Renal cortical epithelial cell (primary cell): ENCODE measurements at places on chromosomes 1 and 21. TPM values are rescaled to one million over a fixed set of nuclear protein-coding genes. Genes with fewer than 3 reads are reported as not detected.

The COL24A1 gene
- under 0.01 and 0.20 TPM in 2 replicates for total RNA-seq

GRCh38 chr1:205658943-205659581 lies 21.2 kb downstream of the SLC45A3 start:
- peak; percentile 16 for DNase-seq

DNA sequence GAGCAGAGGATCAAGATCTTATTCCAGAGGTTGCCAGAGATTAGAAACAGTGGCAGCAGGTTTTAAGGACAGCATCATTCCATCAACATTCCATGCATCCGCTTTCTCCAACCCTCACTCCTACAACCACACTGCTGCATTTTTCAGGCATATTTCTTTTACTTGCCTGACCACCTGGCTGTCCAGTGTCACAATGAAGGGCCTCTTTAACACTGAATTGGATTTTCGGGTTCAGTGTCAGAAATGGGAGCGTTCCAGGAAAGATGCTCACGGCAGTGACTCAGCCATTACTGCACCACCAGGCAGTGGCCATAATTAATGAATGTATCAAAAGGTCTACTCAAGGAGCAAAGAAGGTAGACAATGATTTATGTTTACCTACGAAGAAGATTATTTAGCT lies 200.4 kb upstream of the ESRRG start:
- DNase-seq: no peak

The GNAT2 gene
- 0.10 TPM in 1 of 2 replicates, not detected in the other for total RNA-seq

GRCh38 chr1:118023199-118023598 lies 93.7 kb downstream of the WDR3 start:
- DNase-seq: no peak

- peak; percentile 29 for DNase-seq
Measured at GRCh38 chr1:202860744-202861419, 28.1 kb downstream of the RABIF start.

DNA sequence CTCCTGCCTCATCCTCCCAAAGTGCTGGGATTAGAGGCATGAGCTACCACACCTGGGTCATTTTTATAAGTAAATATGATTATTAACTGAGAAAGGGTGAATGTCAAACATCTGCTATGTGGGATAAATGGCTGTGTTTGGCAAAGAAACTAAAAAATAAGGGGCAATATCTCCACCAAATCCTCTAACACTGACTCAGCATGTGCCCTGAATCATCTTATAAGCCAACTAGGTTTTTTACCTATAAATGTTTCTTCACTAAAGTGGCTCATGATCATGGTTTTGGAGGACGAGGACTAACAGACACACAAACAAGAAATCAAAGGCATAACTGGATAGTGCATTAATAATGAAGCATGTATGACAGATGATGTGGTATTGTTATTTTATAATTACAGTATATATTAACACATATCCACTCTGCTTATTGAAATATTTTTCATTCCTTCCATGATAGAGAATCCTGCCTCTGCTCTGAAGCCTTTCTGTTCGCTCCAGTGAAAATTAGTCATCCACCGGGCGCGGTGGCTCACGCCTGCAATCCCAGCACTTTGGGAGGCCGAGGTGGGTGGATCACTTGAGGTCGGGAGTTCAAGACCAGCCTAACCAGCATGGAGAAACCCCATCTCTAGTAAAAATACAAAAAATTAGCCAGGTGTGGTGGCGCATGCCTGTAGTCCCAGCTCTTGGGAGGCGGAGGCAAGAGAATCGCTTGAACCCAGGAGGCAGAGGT lies 11.7 kb upstream of the ARHGAP29 start:
- peak; percentile 65 for DNase-seq

- peak; percentile 18 for DNase-seq
Measured at GRCh38 chr1:153775458-153776327, 486 bp downstream of the SLC27A3 start.

DNA sequence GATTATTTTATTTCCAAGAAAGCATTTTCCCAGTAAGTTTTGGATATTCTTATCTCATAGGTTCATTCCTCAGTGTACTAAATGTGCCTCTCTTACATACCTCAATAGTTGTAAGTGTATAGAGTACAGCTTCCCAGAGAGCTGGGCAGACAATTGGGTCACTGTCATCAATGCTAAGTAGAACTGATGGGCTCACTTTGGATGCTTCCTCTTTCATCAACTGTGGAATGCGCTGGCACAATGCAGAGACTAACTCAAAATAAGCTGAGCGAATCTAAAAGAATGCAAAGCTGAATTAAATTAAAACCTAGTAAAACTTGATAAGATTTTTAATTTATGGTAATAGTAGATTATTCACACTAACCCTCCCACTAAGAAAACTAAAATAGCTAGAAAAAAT lies 21.5 kb downstream of the LTN1 start:
- no peak for DNase-seq

- peak; percentile 95 for DNase-seq
Measured at GRCh38 chr21:43609501-43610340, 49.6 kb downstream of the HSF2BP start.

- peak; percentile 67 for DNase-seq
Measured at GRCh38 chr1:90114521-90115141, 119.7 kb downstream of the ZNF326 start.

The LDLRAD1 gene
- not detected in 2 replicates for total RNA-seq

GRCh38 chr1:219958875-219959417 lies 30.6 kb upstream of the SLC30A10 start:
- DNase-seq: no peak

DNA sequence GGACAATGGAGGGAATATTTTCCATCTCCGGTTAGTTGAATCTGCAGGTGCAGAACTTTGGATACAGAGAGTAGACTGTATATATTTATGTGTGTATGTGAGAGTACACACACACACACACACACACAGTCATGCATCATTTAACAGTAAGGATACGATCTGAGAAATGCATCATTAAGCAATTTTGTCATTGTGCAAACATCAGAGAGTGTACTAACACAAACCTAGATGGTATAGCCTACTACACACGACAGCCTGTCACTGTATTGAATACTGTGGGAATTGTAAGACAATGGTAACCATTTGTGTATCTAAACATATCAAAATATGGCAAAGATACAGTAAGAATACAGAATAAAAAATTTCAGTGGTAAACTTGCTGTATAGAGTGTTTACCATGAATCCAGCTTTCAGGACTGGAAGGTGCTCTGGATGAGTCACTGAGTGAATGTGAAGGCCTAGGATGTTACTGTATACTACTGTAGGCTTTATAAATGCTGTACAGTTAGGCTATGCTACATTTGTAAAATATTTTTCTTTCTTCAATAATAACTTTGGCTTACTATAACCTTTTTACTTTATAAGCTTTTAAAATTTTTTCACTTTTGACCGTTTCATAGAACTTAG lies 138.5 kb downstream of the ZZZ3 start:
- peak; percentile 50 for DNase-seq

The MT1HL1 gene
- not detected in 2 replicates for total RNA-seq

DNA sequence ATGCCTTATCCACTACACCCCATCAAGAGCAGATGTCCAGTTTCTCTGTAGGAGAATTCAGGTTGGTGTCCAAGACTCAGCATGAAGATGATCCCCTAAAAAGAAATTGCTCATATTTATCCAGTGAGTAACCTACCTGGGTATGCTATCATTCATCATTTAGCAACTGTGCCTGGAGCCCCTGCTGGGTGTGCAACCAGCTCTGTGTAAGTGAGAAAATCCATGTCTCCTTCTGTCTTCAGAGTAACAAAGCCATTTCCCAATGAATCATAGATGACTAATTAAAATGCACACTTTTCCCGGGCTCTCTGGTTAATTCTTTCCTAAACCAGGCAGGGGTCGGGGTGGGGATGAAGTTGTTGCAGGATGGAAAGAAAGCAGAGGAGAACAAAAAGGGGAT lies 35.8 kb downstream of the OLFML3 start:
- DNase-seq: peak; percentile 63

- DNase-seq: no peak
Measured at GRCh38 chr1:119321666-119322419, 46.7 kb upstream of the HAO2 start.

DNA sequence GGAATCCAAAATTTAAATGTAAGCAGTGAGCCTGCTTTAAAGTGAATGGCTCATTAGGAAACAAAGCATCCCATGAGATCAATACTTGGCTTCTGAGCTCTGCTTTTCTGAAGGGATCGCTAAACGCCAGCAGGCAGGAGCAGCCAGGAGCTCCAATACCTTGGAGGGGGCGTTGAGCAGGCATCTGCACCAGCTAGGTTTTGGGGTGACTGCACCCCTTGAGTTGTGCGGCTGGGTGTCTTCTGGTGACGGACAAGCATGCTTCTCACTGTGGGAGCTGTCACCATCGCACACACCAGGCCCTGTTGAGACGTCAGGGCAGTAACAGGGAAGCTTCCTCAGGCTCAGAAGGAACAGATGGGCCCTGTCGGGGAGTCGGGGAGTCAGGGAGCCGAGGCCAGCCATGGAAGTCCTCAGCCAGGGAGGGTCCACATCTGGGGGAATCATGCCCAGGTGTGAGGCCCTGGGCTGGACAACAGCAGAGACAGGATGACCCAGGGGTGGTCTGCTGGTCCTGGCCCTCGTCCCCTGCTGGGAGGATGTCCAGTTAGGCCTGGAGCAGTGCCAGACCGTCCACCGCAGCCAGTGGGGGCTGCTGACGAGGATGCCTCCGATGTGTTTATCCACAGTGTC lies 57.9 kb upstream of the ADARB1 start:
- DNase-seq: no peak

The WNT2B gene
- 4.7 and 33.5 TPM in 2 replicates for total RNA-seq

DNA sequence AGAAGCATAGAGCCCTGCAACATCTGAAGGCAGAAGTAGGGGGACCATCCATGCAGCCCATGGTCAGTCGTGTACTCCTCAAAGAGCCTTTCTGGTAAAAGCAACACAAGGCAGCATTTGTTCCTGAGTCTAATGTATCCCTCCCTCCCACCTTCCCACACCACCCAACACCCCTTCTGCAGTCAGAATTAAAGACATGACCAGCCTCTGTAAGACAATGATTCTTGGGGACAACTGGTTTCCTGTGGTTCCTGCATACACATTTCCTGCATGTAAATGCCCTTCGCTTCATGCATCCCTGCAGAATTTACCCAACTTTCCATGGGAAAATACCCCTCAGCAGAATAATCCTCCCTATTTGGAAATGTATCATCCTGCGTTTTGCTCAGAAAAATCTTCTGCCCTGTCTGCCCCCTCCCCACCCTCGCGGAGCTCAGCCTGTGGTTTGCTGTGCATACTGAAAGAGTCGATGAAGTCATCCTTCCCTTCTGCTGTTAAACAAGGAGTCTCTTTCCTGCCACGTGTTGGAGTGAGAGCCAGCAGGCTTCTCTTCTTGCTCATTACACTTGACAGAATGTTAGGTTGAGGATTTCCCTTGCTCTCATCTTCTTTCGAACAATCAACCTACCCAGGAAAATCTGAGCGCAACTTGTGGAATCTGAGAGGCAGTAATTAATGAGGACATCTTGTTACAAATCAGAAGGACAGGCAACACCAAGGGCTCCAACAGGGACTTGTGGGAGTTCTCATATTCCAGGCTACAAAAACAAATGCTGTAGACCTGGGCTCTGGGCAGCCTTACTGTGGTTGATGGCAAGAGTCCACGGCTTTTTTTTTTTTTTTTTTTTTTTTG lies 4.7 kb downstream of the TNN start:
- peak; percentile 44 for DNase-seq

The TAS1R1 gene
- total RNA-seq: not detected in 2 replicates

DNA sequence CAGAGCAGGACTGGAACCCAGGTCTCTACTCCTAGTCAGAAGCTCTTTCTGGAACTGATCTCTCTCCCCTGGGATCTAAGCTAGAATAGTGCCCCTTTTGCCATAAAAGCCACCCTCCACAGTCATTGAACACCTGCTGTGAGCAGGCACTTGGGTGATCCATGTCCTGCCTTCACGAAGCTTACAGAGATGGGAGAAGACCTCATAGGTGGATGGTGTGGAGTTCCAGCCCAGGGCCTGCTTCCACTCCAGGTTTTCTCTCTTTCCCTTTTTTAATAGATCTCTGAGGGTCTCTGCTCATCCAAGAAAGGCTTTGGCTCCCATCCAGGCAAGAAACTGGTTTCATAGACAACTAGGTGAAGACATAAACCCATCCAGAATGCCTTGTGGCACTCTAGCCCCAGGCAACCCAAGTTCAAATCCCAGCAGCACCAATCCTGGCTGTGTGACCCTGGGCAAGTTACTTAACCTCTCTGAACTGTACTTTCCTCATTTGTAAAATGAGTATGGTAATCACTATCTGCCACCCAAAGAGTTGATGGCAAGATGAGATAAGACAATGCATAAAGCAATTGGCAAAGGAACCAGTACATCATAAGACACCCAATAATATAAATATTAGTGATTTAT lies 46.4 kb upstream of the TMEM51 start:
- no peak for DNase-seq

DNA sequence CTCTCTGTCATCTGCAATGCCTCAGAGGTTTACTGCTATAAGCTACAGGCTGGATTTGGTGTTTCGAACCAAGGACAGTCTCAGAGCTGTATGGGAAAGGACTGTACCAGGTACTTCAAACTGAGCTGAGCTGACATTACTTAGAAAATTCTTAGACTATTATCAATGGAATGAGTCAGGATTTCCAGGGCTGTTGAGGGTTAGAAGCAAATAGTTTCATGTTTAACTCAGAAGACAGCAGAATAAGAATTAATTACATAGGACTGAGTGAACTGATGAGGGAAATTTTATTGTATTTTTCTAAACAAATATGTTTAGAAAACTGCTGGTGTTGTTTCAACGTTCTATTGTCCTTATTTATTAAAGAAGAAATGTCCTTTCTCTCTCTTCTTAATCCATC lies 74.3 kb upstream of the CAPZB start:
- DNase-seq: peak; percentile 69

DNA sequence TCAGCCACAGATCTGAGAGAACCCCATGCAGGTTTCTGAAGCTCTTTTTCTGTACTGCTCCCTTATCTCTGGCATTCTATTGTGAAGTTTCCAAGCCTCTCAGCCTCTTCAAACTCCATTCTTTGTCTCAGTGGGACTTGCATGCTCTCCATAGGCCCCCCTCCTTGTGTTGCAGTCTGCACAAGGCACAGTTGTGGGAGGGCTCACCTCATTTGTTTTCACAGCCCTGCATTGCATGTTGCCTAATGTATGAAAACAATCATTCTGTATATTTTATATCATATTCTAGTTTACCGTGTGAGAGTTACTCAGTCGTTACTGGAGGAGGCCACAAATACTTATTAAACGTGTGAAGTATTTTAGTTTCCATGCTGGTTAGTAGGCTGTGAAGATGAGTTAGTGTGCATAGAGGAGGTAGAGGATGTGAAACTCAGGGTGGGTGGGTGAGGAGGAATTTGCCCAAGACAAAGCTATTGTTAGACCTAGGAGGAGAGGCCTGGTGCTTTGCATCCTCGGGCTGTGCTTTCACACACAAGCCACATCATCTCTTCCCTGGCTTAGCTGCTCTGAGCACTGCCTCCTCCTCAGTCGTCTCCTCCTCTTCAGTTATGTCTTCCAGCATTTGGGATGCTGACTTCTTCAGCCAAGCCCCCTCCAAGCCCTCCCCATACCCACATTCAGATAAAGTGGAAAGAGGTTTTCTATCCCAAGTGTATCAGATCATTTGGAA lies 7.8 kb upstream of the CHI3L2 start:
- DNase-seq: no peak

The EDARADD gene
- 0.05 TPM in 1 of 2 replicates, not detected in the other for total RNA-seq

The C1orf210 gene
- total RNA-seq: 0.15 and 3.0 TPM in 2 replicates

The MMEL1 gene
- 0.65 TPM in 1 of 2 replicates, not detected in the other for total RNA-seq

The CHI3L2 gene
- total RNA-seq: 1.6 and 3.0 TPM in 2 replicates
